ENCODE measurements at places on chromosomes 16 and 17.
A peak's percentile ranks its signal among the peaks of the same experiment; 100 is the strongest.

DNA sequence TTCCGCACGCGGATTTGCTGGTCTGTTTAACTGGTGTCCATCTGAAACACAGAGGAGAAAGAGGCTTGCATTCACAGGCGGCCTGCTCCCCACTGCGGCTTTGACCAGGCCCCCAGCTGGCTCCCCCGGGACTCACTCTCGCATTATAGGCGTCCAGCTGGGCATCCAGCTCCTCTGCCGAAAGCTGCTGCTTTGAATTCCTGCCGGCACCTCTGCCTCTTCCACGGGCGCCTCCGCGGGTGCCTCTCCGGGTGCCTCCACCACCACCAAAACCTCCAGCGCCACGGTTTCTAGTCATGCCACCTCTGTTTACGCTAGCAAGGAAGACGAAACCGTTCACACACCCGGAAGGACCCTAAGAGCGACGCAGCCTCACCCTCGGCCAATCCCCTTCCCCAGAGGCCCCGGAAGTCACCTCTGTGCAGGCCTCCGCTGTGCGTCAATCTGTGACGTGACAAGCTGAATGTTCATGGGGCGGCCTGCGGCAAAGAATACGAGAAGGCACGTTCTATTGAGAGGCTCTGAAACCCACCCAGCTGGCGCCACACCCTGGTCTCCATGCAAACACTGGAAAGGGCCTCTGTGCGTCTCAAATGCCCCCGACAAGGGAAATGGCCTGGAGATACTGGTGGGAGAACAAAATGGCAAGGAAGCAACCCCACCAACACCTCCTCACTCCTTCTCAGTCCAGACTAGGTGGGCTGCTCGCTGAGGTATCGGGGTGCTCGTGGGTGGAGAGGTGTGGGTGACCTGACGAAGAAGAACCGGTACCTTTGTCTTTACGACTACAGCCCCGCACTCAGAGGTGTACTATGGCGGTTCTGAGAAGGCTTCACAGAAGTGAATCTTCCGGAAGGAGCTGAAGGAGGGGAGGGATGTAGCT lies 3.0 kb downstream of the ALYREF start:
- no peak for DNase-seq

- peak; percentile 69 for DNase-seq
Observed at GRCh38 chr17:17156107-17156506, 50.0 kb downstream of the PLD6 start.

GRCh38 chr16:24850289-24850938 lies 4.7 kb downstream of the SLC5A11 start:
- DNase-seq: peak; percentile 74

DNA sequence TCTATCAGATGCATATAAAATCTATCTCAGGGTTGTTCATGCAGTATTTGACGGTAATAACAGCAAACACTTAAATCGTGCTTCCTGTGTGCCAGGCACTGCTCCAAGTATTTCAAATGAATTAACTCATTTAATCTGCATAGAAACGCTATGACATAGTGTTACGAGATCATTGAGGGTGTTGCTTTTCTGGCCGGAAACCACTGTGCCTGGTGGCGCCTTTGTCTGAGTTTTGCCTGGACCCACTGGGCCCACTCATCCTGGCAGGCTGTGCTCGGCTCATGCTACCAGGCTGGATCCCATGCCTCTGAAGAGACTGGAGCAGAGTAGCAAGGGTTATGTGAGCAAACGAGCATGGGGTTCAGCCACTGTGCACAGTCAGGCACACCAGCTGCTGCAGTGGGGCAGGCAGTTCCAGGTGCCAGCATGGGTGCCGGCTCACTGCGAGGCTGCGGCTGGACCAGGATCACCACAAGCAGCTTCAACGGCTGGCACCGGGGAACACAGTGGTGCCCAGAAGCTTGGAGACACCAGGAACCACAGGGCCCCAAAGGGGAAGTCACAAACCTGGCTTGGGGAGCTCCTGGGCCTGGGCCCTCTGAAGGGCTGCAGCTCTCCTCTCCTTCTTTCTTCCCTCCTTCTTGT lies 45.9 kb upstream of the CLEC19A start:
- no peak for DNase-seq

DNA sequence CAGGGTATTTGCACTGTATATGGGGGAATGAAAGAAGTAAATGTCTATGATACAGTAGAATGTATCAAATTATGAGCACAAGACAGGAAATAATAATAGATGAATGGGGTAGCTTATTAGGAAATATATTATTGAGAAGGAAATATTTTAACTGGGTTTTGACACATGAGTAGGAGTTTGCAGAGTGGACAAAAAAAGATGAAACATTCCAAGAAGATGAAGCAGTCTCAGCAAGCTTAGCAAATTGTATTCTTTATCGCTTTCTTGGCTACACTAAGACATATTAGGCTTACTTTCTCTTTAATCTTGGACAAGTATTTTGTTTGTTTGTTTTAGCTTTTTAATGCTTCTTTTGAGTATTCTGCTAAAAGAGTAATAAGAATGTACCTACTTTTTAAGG lies 1.3 kb upstream of the KRTAP4-9 start:
- DNase-seq: peak; percentile 44

- no peak for DNase-seq
Observed at GRCh38 chr17:14514973-14515372, 214.1 kb downstream of the HS3ST3B1 start.

- DNase-seq: no peak
Observed at GRCh38 chr17:79803997-79804855, 7.3 kb upstream of the CBX8 start.

DNA sequence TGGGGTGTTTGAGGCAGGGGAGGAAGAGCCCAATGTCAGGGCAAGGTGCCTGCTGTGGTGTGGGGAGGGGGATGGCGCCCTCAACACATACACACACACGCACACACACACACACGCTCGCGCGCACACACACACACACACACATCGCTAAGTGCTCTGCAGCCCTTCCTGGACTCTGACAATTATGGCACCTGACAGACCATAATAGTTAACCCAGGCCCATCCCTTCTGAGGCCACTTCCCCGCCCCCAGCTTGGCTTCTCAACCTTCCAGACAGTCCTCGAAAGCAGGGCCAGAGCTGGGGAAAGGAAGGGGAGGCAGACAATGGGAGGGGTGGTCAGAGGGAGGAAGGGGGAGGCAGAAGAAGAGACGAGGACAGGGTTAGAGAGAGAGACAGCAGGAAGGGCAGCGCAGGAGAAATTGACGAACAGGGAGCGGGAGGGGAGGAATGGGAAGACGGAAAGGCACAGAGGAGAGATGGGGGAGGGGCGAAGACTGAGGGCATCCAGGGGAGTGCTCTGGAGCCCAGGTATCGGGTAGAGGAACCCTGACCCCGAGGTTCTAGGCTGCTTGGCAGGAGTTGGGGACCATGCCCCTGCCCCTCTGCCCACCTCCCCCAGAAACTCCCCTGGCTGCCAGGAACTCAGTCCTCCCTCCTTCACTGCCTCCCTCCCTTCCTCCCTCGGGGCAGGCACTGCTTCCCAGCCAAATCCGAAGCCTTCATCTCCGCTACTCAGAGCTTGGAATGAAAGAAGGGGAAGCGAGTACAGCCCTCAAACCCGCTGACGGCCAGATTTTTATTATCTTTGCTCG lies 4.0 kb downstream of the SRCIN1 start:
- no peak for DNase-seq

DNA sequence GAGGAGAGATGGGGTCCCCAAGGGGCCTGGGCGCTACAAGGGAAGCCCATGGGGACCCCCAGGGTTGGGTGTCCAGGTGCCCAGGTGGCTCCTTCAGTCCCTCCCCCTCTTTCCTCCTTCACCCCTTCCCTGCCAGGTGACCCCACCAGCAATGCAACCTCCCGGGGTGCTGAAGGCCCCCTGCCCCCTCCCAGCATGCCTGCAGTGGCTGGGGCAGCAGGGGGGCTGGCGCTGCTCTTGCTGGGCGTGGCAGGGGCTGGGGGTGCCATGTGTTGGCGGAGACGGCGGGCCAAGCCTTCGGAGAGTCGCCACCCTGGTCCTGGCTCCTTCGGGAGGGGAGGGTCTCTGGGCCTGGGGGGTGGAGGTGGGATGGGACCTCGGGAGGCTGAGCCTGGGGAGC lies 4.0 kb downstream of the EFNB3 start:
- DNase-seq: no peak

- DNase-seq: no peak
Observed at GRCh38 chr16:66155933-66156332, 210.6 kb upstream of the CDH5 start.

- DNase-seq: no peak
Observed at GRCh38 chr17:81911969-81912368, 770 bp upstream of the PCYT2 start.

DNA sequence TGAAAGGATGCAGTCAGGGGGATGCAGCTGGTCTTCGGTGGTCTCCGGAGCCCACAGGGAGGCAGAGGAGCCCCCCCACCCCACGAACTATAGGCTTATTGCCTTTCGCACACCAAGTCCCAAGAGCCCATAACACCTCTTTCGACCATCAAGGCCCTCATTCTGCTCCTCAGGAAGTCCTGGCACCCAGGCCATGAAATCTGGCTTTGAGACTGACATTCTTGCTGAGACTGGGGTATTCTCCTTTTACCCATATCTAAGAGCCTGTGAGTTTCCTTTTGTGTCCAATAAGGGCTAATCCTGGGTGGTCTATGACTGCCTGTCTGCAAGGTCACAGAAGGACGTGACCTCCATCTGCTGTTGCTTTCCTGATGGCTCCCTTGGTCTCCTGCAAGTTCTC lies 6.4 kb upstream of the ARL4D start:
- DNase-seq: no peak

DNA sequence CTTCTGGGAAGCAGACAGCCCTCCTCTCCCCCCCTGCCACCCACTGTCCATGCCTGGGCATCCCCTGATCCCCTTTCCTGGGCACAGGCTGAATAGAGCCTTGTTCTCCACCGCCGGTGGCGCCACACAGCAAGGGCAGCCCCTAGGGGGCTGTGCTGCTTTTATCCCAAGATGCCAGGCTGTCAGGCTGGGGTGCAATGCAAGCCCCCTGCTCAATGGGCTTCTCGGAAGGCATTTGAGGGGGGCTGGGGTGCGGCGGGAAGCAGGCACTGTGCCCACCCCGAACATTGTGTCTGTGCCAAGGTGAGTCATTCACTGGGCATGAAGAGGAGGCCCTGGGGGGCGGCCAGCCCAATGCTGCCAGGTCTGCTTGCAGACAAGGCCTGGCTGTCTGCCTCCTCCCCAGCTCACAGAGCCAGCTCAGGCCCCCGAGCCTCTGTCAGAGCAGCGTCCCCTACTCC lies 1.5 kb upstream of the GFAP start:
- no peak for DNase-seq

GRCh38 chr16:85902366-85903155 lies 3.6 kb downstream of the IRF8 start:
- no peak for DNase-seq

GRCh38 chr17:66275651-66276050 lies 26.8 kb upstream of the PRKCA start:
- DNase-seq: peak; percentile 94

GRCh38 chr16:4486126-4486893 lies 10.1 kb downstream of the HMOX2 start:
- no peak for DNase-seq

GRCh38 chr16:79003026-79003609 lies 597.4 kb downstream of the MAF start:
- no peak for DNase-seq

DNA sequence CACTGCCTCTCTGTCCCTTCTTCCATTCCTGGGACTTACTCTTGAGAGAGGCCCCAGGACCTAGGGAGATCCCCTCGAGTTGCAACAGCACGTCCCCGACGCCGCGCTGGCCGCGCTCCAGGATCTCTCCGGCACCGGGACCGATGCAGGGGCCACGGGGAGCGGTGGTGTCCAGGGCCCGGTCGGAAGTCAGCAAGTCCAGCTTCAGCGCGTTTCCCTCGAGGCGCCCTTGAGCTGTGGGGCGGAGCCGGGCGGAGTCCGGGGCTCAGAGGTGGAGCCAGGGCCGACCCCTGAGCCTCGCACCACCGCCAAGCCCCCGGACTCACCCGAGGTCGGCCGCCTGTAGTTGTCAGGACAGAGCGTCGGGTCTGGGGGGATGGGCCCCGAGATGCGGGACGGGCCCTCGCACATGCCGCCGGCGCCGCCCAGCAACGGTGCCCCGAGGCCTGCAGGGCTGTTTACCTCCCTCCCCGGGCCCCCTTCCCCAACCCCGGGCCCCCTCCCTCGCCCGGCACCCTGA lies 458 bp downstream of the ENKD1 start:
- DNase-seq: peak; percentile 34

DNA sequence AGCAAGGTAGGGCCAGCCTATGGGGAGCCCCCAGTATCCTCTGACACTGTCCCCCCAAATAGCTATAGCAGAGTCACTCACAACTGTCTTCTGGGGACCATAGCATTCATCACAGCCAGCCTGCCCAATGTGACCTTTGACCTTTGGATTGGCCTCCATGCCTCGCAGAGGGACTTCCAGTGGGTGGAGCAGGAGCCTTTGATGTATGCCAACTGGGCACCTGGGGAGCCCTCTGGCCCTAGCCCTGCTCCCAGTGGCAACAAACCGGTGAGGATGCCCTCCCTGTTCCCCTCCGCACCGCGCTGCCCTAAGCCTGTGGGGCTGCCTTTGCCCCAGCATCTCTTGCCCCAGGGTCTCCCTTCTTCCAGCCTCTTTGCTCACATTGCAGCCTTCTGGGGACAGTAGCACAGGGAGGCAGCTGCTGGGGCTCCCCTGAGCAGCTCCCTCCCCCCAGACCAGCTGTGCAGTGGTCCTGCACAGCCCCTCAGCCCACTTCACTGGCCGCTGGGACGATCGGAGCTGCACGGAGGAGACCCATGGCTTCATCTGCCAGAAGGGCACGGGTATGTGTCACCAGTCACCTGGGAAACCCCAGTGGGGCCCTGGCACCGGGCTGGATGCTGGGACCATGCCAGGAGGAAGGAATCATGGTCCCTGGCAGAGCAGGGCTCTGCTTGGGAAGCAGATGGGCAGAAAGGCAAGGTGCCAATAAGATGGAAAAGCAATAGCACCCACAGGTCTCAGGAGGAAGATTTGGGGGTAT lies 61.1 kb downstream of the MRC2 start:
- no peak for DNase-seq

DNA sequence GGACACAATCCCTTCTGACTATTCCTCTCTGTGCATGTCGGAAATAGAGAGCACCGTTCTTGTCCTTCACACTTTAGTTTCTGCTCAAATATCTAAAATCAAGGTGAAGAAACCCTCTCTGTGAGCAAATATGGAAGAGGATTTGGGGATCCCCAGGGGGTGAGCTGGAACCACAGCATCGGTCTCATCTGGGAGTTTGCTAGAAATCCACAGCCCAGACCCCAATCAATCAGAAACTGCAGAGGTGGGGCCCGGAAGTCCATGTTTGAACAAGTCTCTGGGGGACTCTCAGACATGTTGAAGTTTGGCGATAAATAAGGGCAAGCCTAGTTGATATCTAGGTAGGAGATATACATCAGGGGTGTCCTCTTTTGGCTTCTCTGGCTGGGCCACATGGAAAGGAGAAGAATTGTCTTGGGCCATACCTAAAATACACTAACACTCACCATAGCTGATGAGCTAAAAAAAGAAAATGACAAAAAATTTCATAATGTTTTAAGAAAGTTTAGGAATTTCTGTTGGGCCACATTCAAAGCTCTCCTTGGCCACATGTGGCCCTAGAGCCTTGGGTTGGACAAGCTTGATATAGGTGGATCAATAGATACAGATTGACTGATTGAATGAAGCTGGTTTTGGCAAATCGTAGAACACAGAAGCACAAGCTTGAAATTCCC lies 168.0 kb upstream of the FOXF1 start:
- DNase-seq: no peak
